ENCODE measurements at places on chromosomes 12 and 14.

GRCh38 chr12:104197264-104197663 is 18.3 kb upstream of the TXNRD1 start:
- DNase-seq, result no peak

DNA sequence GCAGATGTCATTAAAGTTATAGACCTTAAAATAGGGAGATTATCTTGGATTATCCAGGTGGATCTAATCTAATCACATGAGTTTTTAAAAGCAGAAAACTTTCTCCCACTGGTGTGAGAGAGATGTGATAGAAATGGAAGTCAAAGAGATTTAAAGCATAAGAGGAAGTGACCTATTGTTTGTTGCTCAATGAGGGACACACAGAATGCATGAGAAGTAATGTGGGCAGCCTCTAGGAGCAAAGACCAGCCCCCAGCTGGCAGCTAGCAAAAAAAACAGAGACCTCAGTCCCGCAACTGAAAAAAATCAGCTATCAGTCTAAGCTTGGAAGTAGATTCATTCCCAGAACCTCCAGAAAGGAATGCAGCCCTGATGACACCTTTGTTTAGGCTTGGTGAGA is 24.6 kb upstream of the ANP32D start:
- DNase-seq, result no peak

DNA sequence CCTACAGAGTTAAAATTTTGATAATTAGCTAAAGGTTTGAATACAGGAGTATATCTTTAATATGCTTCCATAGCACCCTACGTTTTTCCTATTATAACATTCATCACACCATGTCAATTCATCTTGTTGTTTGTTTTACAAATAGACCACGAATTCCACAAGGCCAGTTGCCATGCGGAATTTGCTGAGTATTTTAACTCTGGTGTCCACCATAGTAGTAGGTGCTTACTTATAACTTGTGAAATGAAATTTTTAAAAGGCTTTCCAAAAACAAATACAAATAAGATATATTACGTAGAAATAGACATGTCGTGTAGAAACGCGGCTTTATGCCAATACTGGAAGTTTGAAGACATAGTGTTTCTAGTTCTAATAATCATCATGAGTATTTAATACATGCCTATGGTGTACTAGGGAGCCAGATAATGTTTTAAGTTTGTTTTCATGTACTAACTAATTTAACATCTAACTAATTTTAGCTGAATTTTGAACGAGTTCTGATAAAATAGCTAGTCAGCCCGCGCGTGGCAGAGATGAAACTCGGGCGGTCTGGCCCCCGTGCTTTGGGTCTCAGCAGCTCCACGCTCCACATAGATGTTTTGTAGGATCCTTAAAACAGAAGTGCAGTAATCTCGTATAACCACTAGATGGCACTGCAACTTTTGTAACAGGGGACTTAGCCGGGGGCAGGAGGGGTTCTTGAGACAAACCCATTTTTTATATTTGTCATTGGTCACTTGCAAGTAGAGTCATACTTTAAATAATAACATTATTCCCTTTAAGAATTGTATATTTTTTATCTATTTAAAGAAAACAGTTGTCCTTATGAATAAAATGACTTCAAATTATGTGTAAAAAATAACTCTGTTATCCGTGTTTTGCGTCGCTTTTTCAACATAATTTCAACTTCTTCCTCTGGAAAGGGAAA is 10.2 kb downstream of the CD69 start:
- DNase-seq, result peak; percentile 37

DNA sequence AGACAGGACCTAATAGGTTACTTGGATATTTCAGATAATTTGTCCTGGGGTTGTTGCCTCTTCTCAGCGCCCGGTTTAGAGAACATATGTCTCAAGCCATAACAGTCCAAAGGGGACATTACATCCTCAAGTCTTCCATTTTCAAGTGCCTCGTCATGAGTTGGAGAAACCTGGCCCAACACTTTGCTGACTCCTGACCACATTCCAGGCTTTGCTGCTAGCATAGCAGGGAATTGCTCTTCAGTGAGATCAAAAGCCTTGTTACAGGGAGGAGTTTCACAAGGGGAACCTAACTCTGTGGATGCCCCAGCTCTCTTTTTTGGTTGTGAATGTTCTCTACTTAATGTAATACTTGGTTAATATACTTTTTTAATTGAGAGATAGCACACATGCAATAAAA is 8.2 kb upstream of the MMP19 start:
- DNase-seq, result peak; percentile 74

DNA sequence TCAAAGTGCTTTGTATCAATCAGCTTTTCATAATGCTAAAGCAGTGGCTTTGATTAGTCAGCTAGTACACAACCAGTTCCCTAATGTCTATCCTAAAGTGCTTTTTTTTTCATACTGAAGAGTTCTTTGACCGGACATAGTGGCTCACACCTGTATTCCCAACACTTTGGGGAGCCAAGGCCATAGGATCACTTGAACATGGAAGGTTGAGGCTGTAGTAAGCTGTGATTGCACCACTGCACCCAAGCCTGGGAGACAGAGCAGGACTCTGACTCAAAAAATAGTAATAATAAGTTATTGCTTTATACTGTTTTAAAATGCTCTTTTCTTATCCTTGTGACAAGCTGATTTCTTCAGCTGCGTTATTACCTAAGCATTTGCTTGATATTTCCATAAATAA is 154.6 kb upstream of the AEBP2 start:
- no peak for DNase-seq

GRCh38 chr12:49673446-49674317 is 33.5 kb downstream of the FMNL3 start:
- peak; percentile 97 for DNase-seq

DNA sequence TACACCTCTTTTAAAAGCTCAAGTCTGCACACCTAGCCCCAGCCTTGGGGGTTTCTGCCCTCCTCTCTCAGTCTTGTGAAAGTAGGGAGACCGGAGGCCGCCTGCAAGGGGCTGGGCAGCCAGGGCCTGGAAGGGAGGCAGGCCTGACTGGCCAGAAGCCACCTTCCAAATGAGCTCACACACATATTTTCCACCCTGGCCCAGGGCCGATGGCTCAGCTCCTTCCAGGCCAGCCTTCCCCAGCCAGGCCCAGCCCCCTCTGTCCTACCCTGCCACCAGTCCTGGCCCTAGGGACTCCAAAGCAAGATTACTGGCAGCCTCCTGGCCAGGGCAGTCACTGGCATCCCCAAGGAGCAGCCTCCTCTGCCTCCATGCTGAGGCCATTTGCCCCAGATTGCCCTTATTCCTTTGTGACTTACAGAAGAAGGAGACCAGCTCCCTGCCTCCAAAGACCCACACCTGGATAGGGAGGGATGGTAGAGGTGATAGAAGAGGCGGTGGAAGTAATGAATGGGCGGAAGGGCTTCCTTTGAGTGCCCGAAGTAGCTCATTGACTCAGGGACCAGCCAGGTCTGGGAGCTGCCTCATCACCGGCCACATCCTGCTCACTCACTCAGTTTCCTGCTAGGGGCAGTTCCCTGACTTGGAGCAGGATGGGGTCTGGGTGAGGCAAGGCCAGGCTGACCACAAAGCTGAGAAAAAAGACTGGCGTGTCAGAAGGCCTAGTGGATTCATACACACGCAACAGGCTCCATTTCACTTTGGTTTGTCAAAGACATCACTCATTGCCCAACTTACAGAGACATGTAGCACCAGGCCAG is 14.8 kb downstream of the MMP14 start:
- DNase-seq, result peak; percentile 99
